NCI-H1930 (cell line): ENCODE measurements at places on chromosomes 6 and 20.

DNA sequence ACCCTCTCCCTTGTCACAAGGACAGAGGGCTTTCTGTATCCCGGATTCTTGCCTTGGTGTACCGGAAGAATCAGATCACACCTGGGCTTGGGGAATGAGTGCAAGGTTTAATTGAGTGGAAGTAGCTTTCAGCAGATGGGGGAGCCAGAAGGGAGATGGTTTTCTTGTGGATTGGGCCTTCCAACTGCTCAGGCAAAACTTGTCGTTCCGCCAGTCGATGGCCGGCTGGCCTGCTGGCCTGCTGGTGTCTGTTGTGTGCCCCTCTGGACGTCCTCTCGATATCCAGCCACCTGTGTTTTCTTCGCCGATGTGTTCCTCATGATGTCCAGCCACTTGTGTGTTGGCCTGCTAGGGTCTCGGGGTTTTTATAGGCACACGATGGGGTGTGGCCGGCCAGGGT lies 168.1 kb downstream of the CDKAL1 start:
- no peak for DNase-seq

- DNase-seq, result no peak
These were observed 61.1 kb downstream of the FAM217A start for GRCh38 chr6:4017834-4018170.

- no peak for DNase-seq
These were observed 41.2 kb downstream of the OPN5 start for GRCh38 chr6:47822856-47823554.

DNA sequence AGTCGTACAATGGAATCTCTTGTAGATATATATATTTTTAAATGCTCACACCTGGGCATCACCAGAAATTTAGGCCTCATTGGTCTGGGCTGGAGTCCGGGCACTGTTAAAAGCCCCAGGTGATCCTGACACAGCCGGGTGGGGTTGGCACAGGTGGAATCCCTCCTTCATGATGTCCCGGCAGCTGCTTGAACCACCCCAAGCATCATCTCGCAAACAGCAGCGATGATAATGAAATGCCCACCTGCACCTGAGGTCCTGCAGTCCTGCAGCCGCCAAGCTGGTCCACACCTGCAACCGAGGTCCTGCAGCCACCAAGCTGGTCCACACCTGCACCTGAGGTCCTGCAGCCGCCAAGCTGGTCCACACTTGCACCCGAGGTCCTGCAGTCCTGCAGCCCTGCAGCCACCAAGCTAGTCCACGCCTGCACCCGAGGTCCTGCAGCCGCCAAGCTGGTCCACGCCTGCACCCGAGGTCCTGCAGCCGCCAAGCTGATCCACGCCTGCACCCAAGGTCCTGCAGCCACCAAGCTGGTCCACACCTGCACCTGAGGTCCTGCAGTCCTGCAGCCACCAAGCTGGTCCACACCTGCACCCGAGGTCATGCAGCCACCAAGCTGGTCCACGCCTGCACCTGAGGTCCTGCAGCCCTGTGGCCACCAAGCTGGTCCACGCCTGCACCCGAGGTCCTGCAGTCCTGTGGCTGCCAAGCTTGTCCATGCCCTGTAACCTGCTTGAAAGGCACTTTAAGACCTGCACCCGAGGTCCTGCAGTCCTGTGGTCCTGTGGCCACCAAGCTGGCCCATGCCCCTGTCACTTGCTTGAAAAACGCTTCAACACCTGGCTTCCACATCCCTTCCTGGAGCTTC lies 261.2 kb downstream of the DLL1 start:
- no peak for DNase-seq
